ENCODE measurements at places on chromosomes 5 and 9.

GRCh38 chr5:122738088-122738487 is 36.8 kb upstream of the SNX2 start:
- no peak for DNase-seq

- DNase-seq, result no peak
These were observed 415.8 kb upstream of the PIK3R1 start for GRCh38 chr5:67799732-67800234.

- DNase-seq, result no peak
These were observed 32.5 kb upstream of the RAB14 start for GRCh38 chr9:121233906-121234831.

- no peak for DNase-seq
These were observed 26.0 kb downstream of the SLC31A2 start for GRCh38 chr9:113176803-113177202.

- DNase-seq, result no peak
These were observed 161.4 kb upstream of the TRPC7 start for GRCh38 chr5:136526791-136527190.

DNA sequence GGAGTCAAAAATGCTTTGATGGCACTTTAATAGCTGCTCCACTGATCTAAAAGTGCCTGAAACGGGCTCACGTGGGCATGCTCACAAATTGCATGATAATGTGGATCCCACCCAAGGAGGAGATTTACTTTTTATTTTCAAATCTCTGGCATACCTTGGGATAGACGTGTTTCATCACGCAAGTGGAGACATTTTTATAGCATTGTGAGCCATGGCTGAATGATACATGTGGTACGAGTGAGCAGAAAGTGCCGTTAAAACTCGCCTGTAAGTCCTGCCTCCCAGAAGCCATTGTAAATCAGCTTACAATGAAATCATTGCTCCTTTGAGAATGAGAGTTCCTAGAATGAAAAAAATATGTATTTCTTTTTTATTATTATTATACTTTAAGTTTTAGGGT is 514.7 kb downstream of the MAT2B start:
- DNase-seq, result no peak

GRCh38 chr5:138305797-138306196 is 25.8 kb downstream of the CDC25C start:
- DNase-seq, result no peak

DNA sequence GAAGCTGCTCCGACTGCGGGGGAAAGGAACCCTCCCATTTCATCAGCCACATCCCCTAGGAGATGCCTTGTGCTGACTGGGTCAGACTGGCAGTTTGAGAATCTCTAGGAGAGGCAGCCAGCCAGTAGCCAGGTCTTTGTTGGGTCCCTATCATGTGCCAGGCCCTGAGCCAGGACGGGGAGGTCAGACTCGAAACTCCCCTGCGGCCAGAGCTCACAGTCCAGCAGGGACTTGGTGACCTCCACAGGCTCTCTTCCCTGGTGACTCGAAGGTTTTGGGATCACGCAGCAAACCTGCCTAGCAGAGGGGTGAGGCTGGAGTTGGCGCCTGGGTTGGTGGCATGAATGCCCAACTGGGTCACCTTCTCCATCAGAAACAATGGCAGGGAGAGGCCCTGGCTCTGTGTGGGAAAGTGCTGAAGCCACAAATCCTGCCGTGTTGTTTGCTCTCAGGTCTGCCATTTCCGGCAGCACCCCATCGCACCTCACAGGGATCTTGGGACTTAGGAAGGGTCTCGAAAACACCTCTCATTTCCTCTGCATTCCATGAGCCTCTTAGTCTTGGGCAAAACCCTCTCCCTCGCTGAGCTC is 14.4 kb upstream of the ORM1 start:
- DNase-seq, result no peak

- no peak for DNase-seq
These were observed 766 bp downstream of the NR5A1 start for GRCh38 chr9:124506433-124506832.

- no peak for DNase-seq
These were observed 3.0 kb downstream of the ATOX1 start for GRCh38 chr5:151755383-151755782.

- no peak for DNase-seq
These were observed 885.6 kb upstream of the DMAC1 start for GRCh38 chr9:8684978-8685708.
